ENCODE measurements at places on chromosomes 16 and 17. TPM values are rescaled to one million over a fixed set of nuclear protein-coding genes. Genes with fewer than 3 reads are reported as not detected.

Gene HES7
- total RNA-seq, result 0.78 TPM

Gene OR1A1
- not detected for total RNA-seq

Gene TMEM235
- total RNA-seq, result not detected

Gene KRTAP16-1
- not detected for total RNA-seq

Gene SLC47A2
- total RNA-seq, result not detected

Gene SLC25A39
- total RNA-seq, result 74.3 TPM

Gene RNF157
- total RNA-seq, result 2.1 TPM

Gene TMEM97
- 48.7 TPM for total RNA-seq

Gene ASGR1
- 1.0 TPM for total RNA-seq

Gene PRSS27
- 0.13 TPM for total RNA-seq

Gene SSTR5
- total RNA-seq, result 0.32 TPM

Measured in epithelial cell of alveolus of lung (primary cell).